ENCODE measurements at places on chromosomes 7 and 10.

GRCh38 chr7:145737617-145738016 is 379.0 kb upstream of the CNTNAP2 start:
- DNase-seq = no peak

DNA sequence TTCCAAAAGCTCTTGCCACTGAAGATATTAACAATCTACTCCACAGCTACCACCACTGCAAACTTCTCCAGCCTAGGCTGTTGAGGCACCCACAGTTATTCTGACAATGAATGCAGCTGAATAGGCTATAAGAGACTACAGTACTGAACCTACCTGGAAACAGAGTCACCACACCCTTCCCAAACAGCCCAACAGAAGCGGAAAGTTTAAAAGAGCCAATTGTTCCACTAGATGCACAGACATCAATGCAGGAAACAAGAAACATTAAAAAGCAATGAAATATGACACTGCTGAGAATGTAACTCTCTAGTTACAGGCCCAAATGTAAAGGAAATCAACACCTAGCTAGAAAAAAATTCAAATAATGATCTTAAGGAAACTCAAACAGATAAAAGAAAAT is 64.5 kb upstream of the PLA2G12B start:
- DNase-seq = no peak

- DNase-seq = no peak
These were observed 219.2 kb upstream of the BMPER start for GRCh38 chr7:33685981-33686683.

DNA sequence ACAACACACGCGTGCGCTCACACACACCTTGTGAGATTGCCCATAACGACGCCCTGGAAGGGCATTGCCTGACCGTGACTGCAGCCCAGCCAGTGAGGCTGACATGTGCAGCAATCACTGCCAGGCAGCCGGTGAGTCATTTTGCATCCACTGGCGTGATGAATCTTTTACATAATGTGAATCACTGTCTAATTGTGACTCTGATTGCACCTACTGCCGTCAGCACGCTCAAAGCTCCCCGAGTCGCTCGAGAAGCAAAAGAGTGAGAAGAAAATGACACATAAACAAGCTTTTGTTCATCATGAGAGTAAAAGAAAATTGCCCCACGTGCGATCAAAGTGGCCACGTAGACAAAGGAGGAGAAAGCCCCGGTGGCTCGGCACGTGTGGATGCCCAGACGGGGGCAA is 117.4 kb upstream of the PFKP start:
- DNase-seq = peak; percentile 58

DNA sequence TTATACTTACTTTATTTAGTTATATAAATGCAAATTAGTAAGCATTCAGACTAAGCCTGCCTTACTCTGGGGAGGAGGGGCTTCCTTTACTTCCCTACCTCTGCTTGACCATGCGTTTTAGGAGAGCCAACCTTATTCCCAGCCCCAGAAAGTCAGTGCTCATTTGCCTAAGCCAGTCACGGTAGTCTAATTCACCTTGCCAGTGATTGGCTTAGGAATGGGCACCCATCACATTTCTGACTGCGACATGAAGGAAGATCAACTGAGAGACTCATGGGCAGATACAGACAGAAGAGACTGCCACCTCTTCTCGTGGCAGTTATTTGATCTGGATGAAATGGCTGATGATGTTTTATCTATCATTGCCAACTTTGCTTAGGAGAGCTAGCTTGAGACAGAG is 29.5 kb downstream of the RPA3 start:
- DNase-seq = no peak

DNA sequence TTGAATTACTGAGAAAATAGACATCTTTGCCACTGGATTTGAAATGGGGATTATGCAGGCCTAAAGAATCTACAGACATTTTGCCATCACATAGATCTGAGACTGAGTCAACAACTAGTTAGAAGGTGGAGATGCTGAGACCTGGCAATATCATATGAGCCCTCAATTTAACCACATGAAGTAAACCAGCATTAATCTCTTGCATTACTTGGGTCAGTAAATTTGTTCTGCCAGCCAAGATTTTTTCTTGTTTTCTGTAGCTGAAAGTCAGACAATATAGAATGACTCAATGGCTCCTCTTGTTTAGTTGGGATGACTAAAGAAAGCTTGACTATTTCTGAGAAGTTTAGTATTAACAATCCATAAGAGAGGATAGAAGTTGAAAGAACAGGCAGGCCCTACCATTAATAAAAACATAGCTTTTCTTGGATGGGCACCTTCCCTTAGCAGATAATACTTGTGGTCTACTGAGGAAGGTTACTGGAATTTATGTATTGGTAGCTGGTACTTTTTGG is 396.7 kb upstream of the SORCS1 start:
- no peak for DNase-seq

DNA sequence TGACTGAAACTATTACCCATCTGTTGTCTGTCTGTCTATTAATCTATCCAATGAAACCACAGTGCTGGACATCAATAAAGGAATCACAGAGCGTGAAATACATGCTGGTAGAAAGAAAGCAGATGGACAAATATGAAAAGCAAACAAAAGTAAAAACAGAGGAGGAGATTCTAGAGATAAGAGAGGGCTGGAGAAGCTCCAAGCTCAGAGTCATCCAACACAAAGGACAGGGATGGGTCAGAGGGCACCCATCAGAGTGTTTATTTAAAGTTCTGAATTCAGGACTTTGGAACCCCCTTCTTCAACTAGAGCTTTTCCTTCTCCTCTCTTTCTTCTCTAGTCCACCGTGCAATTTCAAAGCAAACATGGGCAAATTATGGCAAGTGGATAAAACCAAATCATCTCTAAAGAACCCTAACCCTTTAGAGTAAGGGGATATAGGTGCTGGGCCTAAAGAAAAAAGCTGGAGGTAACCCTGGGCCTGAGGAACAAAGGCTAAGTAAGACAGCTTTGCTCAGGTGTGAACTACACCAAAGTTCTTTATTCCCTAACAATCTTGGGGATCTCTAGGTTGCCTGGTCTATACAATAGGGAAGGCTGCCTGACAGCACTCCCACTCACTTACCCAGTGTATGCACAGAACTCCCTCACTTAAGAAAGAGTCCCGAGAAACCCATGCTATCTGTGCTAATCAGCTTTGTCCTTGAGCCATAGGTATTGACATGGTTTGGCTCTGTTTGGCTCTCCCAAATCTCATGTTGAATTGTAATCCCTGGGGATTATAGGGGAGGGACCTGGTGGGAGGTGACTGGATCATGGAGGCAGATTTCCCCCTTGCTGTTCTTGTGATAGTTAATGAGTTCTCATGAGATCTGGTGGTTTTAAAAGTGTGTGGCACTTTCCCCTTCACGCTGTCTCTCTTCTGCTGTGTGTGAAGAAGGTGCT is 97.0 kb downstream of the BAMBI start:
- no peak for DNase-seq

GRCh38 chr10:131703941-131704340 is 196.9 kb upstream of the PPP2R2D start:
- DNase-seq = no peak

DNA sequence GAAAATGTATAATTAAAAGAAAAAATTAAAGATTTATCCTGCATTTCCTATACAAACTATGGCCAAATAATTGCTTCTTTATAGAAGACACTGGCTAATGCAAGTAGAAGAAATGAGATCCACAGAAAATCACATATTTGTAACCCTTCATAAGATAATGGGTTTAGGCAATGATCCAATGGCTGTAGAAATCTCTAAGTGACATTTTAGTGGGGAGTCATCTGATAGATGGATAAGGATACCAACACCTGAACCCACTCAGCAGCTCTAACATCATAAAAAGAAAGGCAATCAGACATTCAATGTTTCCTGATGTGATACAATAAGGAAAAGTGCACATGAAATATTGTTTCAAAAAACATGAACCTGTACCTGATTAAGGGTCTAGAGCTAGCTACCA is 297.5 kb downstream of the CXCL12 start:
- DNase-seq = no peak

DNA sequence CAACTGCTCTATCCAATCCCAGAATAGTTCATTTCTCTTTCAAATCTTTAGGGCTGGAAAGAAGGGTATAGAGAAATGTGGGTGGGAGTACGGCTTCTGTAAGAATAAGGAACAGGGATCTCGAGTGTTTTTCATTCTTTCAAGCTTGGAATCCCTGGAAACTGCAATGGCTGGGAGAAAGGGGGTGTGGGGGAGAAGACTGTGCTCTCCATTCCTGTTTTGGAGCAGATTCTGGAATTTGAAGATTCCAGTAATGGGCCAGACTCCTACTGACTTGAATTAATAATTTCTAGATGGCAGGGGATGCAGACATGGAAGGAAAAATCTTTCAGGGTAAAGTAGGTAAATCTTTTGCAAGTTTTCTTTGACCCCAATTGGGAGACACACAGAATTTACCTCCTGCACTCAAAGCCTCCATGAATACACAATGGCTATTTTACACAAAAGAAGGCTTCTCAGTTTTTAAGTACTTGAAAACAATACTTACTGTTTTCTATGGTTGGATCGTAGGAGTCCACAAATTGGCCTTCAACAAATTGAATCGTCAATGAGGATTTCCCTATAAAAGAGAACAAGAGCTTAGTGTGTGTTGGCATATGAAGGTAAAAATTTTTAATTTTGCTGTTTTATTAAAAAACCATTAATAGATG is 29.1 kb downstream of the RHEB start:
- no peak for DNase-seq

GRCh38 chr10:95562341-95562965 is 1.3 kb upstream of the SORBS1 start:
- DNase-seq = no peak

DNA sequence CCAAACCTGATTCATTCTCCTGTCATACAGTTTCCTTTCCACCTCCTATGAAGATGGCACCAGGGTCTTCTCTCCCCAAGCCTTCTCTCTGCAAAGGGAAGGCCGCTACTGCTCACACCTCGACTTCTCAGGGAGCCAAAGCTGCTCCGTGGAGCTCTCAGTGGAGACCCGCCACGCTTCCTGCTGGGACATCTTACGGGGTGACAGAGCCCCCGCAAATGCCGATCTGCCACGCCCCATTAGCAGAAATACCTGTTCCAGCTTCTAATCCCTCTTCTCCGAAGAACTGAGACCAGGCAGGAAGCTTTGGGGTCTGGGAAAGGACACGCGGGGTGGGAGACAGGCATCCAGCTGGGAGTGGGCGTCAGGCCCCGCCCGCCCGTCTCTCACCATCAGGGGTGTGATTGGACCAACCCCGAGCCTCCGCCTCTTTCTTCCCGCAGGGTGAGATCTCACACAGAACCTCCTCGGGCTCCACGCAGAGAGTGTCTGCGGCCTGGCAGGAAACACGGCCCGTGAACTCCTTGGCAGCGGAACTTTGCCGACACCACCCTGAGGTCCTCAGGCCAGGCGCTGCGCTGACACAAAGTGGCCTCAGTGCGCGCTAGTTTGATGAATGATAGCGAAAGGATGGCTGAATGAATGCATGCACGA is 12.0 kb upstream of the CALML5 start:
- DNase-seq = no peak
